Activated T-helper 9 cell treated with anti-CD3 and anti-CD28 coated beads, Interleukin-2, amount 50 U/mL, for 16 hours (primary cell): ENCODE measurements at places on chromosomes 4 and X.

- no peak for DNase-seq
Measured at GRCh38 chr4:129064717-129065116, 28.6 kb downstream of the SCLT1 start.

- no peak for DNase-seq
Measured at GRCh38 chrX:108070891-108071290, 20.5 kb downstream of the PSMD10 start.

DNA sequence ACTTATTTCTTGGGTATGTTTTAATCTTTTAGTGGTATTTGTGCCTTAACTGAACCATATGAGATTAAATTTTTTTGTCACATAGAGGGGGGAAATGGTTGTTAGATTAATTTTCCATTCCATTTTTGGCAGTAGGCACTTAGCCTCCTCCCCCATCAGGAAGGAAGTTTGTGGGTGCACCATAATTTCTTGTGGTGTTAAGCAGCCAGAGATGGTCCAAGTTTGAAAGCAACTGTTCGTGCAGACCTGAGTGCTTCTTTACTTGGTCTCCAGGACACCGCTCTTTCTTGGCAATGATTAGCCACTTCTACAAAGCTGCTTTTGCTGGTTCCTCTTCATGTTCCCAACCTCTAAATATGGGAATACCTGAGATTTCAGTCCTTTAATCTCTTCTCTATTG, 92.7 kb upstream of the RPL34 start:
- DNase-seq: no peak

GRCh38 chrX:130264573-130264972, 4.1 kb downstream of the ZNF280C start:
- DNase-seq: no peak

DNA sequence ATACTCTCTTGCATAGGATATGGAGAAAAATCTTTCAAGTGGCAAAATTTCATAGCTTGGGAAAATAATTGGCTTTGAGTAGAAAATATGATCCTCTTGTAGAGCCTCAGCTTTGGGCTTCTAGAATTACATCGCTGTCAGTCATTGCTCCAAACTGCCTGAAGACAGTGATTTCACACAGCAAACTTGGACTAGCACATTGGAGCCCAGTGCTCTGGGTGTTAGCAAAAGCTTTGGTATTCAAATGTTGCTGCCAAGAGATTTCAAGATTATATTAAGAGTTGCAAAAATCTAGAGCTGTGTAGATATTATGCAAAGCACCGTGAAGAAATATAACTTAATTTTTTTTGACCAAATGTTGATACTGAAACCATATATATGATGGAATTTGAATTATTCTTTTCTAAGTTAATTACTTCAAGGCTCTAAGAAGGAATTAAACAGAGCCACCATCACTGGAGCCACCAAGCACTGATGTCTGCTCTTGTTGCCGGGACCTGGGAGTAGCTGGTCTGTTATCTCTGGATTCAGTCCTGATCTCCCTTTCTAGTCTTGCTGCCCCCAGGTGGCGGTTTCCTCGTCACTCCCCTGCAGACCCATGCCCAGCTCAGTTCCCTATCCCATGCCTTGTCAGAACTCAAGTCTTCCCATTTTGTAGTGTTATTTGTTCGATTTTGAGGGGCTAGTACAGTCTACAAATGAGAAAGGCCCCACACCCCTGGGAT, 260.7 kb upstream of the SFRP2 start:
- DNase-seq: no peak
